Activated CD8-positive, alpha-beta T cell treated with anti-CD3 and anti-CD28 coated beads, Interleukin-2, amount 10 ng/mL, durations not matched to agents 7 days and 5 days (primary cell): ENCODE measurements at places on chromosomes 11 and 22.

DNA sequence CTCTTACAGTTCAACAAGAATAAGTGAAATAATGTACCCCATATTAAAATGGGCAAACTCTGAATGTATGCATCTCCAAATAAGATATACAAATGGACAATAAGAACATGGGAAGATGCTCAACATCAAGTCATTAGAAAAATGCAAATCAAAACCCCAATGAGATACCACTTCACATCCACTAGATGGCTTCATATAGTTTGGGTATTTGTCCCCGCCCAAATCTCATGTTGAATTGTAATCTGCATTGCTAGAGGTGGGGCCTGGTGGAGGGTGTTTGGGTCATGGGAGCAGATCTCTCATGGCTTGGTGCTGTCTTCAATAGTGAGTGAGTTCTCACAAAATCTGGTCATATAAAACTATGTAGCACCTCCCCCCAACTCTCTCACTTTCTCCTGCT, 5.7 kb downstream of the MPZL2 start:
- peak; percentile 42 for DNase-seq

DNA sequence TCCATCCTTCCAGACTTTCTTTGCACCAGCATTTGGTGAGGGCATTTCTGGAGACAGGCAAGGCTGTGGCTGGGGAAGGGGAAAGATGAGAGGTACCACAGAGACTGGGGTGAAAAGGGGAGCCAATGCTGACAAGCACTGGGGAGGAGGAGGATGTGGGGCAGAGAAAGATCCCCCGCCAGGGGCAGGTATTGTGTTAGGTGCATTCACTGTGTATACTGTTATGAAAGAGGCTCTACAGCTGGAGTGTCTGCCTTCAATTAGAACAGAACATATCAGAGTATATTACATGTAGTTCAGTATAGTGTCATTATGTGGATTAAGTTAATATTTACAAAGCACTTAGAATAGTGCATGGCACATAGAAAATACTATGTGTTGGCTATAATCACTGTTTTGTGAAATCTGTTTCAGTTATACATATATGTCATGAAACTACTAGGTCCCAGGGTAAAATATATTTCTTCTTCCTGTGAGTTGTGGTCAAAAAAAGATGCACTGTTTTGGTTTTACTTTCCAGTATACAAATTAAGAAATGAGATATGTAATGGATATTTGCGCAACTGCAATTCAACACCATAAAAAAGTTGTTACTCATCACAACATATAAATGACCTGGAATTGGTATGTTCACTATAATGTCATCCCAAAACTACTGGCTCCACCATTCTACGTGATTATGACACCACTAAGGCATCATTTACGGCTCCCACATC, 8.4 kb downstream of the MSANTD2 start:
- DNase-seq = no peak

GRCh38 chr22:50306753-50307749, at the start of gene PLXNB2:
PLXNB2 (minus strand) TSS chr22:50307646; CDS start chr22:50290584, 17,062 bp downstream.
- peak; percentile 52 for DNase-seq

DNA sequence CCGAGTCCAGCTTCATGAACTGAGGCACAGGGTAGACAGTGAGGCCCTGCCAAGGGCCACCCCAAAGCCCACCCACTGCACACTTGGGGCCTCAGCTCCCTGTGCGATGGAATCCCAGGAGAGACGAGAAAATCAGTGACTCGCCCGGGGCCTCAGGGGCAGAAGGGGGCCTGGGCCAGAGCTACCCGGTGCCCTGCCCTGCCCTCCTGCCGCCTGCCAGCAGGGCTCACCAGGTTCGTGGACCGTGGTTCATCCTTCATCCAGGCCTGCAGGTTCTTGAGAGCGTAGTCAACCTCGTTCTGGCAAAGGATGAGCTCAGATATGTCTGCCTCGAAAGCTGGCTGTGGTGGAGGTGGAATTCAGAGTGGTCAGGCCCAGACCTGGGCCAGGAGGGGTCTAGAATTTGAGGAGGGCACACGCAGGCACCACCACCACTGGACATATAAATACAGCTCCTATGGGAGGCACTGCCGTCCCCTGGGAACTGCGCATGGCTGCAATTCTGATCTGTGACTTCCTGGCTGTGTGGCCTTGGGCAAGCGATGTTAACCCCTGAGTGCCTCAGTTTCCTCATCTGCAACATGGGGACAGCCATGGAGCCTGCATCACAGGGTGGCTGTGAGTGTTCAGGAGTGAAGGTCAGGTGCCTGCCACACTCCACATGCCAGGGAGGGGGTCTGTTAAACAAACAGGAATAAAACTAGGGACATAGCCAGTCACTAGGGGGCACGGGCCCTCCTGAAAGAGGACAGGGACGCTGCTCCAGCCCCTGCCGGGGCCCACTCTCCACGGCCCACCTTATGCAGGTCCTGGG, 7.5 kb downstream of the ALDH3B2 start:
- no peak for DNase-seq

GRCh38 chr11:103047837-103048236, 44.1 kb downstream of the DCUN1D5 start:
- no peak for DNase-seq

DNA sequence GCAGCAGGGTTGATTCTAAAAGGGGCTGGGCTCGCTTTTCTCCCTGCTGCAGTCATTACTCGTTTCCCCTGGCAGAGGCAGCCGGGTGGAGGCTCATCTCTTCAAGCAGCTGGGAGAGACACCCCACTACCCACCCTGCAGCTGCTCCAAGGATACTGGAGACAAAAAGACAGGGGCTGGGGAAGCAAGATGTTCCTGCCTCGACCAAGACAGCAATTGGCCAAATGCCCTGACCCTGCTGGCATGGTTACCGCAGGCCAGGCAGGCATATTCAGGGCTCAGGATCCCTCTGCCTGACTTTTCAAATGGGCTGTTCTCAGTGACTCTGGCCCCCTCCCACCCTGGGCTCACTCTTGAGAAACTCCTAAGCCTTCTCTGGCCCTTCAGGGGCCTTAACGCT, 6.8 kb upstream of the RGL4 start:
- DNase-seq = no peak

DNA sequence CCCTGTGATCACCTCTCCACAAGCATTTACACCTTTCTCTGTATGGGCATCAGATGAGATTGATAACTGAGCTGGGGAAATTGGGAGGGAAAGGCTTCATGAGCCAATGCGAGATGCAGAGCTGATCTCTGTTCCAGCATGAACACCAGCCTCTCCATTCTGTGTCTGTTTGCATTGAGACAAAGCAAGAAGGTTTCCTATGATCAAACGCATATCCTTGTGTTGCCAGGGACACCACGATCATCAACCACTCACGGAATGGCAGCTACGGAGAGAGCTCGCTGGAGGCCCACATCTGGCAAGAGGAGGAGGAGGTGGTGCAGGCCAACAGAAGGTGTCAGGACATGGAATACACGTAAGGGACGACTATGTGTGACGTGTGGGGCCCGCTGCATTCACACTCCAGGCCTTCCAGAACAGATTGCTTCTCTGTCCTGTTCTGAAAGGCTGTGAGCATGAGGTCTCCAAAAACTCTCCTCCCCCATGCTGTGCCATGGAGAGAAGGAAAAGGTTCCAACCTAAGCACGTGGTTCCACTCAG, 96.4 kb downstream of the AMOTL1 start:
- DNase-seq = no peak

GRCh38 chr11:100740440-100740839, 53.4 kb downstream of the ARHGAP42 start:
- DNase-seq = no peak

DNA sequence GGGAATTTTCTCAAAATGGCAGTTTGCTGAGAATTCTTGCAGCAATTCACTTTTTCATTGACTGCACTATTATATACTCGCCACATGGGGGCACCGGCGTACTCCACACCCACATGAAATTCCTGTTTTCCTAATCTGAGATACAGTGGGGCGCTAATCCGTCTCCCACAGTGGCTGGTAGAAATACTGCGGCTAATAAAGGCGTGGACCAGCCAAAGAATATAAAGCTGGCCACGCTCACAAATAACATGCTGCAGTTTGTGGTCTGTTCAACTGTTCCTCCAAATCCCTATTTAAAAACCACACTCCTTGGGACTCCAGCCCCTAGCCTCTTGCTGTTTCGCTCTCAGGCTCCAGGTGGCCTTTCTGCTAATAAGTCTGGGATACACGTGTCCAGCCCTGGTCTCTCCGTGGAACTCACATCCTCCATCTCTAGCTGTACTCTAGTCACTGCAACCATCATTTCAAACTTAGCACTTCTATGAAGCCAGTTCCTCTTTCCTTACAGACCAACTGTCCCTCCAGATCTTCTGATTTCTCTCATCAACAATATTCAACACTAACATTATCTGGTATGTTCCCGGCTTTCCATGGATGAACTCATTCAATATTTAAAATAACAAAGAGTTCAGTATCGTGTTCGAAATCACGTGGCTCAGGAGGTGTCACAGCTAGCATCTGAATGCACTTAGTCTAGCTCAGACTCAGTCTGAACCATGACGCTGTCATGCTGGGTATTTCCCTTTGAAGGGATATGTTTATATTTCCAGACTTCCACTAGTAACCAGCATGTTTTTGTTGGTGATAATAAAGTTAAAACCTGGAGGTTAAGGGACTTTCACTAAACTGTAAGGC, 22.0 kb downstream of the TBRG1 start:
- DNase-seq = peak; percentile 38

DNA sequence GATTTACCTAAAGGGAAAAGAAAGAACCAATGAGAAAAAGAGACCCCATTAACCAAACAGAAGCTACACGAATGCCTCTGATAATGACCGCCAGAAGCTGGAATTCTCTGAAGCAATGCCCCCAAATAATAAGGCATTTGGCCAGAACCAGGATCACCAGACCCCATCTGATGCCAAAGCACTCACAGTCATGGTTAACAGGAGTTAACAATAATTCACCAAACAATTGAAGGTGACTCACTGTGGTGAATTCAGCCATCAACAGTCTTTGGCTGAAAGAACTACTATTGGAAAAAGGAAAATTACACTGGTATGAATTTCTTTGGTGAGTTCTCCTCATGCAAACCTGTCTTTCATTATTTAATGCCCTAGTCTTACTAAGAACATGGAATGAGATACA, 21.9 kb upstream of the NFRKB start:
- DNase-seq = no peak

DNA sequence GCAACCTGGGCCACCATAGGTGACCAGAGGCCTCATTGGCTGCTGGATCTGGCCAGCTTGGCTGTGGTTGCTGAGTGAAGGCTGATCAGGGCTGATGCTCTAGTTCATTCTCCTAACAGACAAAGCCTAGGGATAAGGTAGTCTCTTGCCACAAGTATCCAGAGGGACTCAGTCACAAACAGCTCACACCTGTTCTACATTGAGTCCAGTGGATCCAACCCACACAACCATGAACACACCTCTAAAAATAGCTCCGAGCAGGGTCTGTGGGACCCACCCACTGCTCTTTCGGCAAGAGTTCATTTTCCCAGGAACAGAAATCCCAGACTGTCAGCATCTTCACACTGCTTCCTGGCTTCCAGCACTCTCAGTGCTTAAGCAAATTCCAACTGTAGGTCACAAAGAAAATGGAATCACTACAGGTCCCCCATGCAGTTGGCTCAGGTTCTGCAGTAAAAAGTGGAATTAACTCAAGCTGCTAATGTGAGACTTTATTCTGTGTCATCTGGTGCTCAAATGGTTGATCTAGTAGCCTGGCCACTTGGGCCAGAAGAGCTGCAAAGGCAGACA, 67.3 kb downstream of the PPFIBP2 start:
- DNase-seq = no peak

DNA sequence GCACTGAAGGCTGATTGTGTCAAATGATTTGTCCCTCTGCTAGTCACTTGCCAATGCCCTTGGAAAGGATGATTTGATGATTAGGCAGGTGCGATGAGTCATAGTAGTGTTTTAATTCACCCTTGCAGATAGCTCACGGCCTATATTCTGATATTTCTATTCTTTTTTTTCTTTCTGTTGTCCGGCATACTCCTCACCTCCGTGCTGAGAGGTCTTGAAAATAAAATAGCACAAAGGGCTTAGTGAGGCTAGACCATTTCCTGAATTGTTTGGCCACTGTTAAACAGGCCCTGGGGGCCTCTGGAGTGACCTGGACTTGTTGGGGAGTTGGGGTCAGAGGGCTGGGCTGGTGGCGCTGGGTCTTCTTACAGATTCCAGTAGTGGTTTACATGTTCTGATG, 99.8 kb downstream of the ZBTB16 start:
- DNase-seq = no peak

DNA sequence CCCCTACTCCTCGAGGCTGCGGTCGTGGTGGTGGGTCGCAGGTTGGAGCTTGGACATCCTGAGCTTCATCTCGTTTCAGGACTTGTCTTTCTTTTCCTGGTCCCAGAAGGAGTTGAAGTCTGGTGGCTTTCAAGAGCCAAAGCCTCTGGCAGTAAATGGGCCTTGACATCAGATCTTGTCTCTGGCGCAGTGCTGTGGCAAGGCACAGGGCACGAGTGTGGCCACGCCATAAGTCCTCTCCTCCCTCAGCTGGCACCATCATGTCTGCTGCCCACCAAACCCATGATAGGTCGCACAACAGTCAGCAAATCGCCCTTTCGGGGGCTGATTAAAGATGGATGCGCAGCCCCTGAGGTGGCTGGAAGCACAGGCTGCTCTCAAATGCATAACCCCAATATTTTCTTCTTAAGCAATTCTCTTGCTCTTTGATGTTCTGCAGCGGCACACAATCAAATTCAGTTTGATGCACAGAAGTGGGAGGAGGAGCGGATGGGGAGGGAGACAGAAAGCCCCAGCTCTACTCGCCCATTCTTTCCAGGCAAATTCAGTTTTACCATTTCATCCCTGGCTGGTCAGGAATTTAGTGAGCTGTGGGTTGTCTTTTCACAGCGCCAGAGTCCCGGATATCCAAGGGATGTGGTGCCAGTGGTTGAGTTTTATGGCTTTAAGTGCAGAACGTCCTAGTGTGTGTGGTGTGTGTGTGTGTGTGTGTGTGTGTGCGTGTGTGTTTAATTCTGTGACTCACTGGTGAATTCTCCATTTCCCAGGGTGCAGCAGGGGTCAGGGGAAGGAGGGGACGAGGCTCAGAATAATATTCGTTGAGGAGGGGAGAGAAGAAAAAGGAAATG, 162.0 kb downstream of the DSCAML1 start:
- no peak for DNase-seq

DNA sequence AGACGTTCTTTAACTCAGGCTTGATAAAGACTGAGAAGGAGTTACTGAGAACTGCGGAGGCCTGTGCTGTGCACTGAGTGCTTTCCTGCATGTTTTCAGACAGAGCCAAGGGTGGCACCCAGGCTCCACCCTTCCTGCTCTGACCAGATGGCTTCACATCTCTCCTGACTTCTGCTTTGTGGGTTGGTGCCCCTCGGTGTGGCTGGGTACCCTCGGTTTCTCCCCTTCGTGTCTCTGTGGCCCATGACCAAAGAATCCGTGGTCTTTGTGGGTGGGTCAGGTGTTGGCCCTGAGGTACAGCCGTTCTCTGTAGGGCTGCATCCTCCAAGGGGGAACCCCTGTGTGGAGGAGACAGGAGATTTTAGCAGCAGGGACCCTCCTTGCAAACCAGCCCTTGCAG, 34.3 kb downstream of the GRIK4 start:
- no peak for DNase-seq
